Small intestine (tissue), 16 donors: ENCODE measurements at places on chromosomes 3 and 15. TPM values are rescaled to one million over a fixed set of nuclear protein-coding genes. Genes with fewer than 3 reads are reported as not detected.
A peak's percentile ranks its signal among the peaks of the same experiment; 100 is the strongest.

DNA sequence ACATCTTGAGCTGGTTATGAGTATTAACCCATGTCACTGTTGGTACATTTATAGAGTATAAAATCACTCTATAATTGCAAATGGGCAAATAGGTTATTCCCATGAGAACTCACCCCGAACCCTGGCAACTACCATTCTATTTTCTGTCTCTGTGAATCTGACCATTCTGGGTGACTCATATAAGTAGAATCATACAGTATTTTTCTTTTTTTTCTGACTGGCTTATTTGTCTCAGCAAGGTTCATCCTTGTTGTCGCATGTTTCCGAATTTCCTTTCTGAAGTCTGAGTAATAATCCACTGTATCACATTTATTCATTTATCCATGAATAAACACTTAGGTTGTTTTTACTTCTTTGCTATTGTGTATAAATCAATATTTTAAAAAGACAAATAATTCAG, 59.9 kb upstream of the CHRM5 start:
- no peak for DNase-seq

GRCh38 chr3:193982258-193982659, 153.7 kb upstream of the HES1 start:
- DNase-seq: no peak

- no peak for DNase-seq
These were observed 217.0 kb downstream of the PDCD6IP start for GRCh38 chr3:34015204-34016142.

DNA sequence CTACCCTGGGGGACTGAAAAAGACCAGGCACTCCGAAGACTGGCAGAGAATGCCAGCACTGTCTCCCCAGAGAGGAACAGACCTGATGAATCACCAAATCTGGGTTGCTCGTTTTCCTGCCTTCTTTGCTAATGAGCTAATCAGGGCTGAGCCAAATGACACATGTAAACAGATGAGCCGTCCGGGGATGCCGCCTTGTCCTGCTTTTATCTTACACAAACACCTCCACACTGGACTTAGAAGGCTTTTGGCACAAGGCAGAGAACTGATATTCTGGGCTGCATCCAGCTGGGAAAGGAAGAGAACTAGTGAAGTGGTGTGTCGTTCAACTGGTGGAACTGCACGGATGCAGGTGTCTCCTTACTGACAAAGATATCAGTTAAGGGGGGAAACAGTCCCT, 88.1 kb downstream of the MECOM start:
- DNase-seq: no peak

DNA sequence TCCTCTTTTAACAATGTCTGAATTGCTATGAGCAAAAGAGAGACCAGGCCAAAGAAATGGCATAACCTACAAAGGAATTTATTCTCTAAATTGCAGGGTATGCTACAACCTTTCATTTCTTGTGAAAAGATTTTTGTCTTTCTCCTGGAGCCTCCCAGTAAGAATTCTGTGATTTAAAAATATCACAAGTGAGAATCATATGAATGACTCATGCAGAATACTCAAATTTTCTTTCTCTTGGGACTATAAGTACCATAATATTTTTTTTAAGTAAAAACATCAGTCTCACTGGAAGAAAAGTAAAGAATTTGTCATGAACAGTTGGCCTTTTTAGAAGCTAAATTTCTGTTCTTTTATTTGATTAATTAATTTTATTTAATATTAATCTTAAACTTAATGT, 26.3 kb downstream of the SYNPR start:
- no peak for DNase-seq

DNA sequence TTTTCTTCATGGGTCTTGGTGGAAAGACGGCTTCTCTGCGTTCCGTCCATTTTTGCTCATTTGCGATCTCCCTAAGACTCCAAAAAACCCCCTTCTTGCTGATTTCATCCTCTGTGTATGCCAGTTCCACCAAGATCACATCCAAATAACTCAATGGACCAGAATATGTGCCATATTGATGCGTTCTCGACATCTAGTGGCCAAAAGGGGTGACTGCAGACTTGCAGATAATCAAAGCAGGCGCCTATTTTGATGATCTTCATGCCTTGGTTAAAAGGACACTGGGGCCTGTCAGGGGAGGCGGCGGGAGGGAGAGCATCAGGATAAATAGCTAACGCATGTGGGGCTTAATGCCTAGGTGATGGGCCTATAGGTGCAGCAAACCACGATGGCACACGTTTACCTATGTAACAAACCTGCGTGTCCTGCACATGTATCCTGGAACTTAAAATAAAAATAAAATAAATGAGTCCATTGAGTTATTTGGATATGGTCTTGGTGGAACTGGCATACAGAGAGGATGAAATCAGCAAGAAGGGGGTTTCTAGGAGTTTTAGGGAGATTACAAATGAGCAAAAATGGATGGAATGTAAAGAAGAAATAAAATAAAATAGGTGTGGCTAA, 104.2 kb upstream of the RAD18 start:
- peak; percentile 61 for DNase-seq

DNA sequence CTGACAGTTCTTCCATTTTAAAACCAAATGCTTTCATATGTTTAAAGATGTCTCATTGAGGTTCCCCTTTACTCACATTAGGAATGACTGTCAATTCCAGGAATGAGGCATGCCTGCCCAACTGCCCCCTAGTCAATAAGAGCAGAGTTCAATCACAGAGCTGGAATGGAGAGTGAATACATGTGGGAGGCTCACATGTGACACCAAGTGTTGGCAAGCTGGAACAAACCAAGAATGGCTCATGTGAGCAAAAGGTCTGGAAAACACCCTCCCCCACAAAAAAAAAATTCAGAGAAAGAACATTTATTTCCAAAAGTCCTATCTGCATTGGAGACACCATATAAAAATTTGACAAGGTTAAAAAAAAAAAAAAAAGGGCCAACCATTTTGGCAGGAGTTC, 3.7 kb downstream of the PBRM1 start:
- peak; percentile 44 for DNase-seq

GRCh38 chr3:3227640-3228039, 48.1 kb upstream of the CRBN start:
- no peak for DNase-seq

DNA sequence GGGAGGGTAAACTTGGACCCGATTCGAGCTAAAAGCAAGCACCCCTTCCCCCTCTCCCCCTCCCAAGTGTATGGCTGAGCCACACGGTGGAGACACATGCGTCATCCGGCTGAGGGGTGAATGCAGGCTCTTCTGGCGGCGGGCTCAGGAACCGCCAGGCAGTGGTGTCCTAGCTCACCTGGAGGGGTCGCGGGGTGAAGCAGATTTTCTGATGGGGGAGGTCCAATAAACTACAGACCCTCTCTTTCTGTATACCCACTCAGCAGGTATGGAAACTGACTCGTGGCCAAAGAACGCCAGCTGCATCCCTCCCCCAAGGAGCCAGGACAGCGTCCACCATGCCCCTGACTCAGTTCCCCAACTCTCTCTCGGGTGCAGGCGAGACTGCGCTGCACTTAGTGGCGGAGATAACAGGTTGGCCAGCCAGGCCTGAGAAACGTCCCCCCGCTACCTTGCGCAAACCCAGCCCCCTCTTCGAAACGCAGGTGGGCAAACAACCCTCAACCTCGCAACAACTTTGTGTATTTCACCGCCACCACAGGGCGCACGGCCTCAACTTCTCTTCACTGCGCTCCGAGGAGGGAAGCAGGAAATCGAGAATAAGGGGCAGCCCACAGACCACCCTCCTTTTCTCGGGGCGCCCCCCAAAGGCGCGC, 1.3 kb downstream of the MAGI1 start:
- peak; percentile 78 for DNase-seq

GRCh38 chr3:166783206-166783605, 596.9 kb downstream of the ZBBX start:
- no peak for DNase-seq

GRCh38 chr3:180184816-180185215, 148.1 kb upstream of the PEX5L start:
- DNase-seq: no peak

DNA sequence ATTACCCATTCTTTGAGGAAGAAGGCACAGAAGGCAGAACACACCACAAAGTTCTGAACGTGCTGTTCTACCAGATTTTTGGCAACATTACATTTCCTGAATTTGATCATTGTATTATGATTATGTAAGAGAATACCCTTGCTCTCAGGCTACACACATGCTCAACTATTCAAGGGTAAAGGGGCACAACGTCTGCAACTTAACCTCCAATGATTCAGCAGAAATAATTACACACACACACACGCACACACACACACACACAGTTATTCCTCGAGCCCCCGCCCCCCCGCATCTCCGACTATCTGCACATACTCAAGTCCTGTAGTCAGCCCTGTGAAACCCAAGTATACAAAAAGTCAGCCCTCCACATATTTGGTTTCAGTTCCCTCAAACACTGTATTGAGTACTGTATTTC, 26.8 kb downstream of the RPN1 start:
- no peak for DNase-seq

GRCh38 chr3:62587169-62587568, 213.8 kb upstream of the FEZF2 start:
- no peak for DNase-seq

DNA sequence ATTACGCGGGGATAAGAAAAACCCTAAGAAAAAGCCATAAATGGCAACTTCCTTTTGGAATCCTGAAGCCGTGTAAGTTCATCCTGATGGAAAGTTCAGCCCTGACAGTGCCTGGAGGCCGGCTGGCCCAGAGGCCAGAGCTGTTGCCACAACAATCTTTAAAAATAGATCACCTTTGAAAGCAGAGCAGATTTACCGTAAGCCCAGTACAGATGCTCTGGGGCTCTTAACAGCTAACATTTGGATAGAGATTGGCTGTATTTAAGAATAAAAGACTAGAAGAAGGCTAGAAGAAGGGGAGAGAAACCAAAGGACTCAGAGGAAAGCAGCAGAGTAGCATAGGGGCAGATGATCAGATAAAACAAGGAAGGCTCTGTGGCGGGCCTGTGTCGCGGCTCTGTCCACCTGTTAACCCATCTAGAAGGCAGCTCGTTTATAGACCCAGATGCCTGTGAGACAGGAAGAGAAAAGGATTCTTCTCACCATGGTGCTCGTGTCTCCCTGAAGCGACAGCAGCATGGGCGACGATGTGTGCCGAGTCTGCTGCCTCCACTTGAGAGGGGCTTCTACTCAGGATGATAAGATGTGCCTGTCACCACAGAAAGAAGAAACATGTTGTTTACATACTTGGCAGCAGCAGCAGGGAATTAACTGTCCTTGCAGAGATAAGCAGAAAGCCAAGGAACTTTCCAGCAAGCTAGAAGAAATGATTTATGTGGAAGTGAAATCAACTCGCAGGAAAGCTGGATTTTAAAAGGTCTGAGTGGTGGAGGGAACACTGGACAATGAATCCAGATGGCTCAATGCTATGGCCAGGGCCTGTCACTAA, 69.9 kb downstream of the SYNM start:
- no peak for DNase-seq

DNA sequence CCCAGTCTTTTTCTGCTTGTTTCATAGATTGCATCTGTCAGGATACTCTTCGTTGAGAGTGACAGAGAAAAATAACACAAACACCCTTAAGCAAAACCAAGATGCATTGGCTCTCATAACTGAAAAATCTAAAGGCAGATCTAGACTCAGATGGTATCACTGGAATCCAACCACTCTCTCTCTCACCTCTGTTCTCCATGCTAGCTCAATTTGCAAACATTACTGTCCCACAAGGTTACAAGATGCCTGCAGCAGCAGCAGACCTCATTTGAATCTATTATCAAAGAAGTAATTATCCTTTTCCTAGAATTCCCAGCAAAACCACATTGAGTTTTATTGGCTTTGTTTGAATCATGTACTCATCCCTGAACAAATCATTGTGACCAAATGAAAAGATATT, 19.1 kb upstream of the PCOLCE2 start:
- DNase-seq: no peak

- no peak for DNase-seq
These were observed 221.8 kb upstream of the TPRG1 start for GRCh38 chr3:188949996-188950395.

DNA sequence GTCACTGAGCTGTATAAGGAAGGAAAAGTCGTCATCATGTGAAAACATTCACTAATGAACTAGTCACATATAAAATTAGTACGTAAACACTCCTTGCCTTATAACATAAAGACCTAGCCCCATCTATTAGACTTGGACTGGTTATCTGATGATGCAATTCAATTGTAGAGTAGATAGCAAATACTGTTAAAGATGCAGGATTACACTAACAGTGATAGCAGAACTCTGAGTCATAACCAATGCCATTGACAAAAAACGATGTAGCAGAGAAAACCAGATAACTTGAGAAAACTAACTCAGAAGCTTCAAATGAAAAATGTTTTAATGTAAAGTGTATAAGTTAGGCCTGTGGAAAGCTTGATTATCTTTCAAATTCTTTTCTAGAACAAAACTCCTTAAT, 132.2 kb downstream of the WDR72 start:
- no peak for DNase-seq

GRCh38 chr15:28456476-28457395, 76.0 kb downstream of the GOLGA8G start:
- peak; percentile 1 for DNase-seq

DNA sequence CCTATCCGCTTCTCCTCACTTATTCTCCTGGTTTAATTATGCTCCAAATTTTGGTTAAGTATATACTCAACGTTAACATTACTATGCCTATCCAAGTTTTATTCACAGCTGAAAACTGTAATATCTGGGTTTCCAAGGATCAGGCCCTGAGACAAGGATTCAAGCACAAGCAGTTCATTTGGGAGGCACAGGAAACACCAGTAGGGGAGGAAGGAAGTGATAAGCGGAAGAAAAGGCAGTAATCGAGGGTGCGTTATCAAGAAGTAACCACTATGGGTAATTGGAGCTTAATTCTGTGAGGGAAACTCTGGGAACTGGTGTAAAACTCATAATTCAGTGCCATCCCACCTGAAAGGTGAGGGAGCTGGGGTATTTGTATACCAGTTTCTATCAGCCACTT, 120.3 kb downstream of the KCNAB1 start:
- no peak for DNase-seq

GRCh38 chr15:51629612-51630011, 7.0 kb upstream of the DMXL2 start:
- no peak for DNase-seq

GRCh38 chr3:141459008-141459407, 27.8 kb upstream of the RASA2 start:
- DNase-seq: no peak

TIMP4 gene
- 3.8 TPM for polyA plus RNA-seq

CCR9 gene
- 1.1 TPM for polyA plus RNA-seq

SAMMSON gene
- not detected for polyA plus RNA-seq

ILDR1 gene
- 5.1 TPM for polyA plus RNA-seq

CPLX3 gene
- not detected for polyA plus RNA-seq

XCR1 gene
- not detected for polyA plus RNA-seq

CFAP161 gene
- polyA plus RNA-seq: not detected

ZPLD1 gene
- 0.43 TPM for polyA plus RNA-seq

FOXB1 gene
- polyA plus RNA-seq: not detected

LNP1 gene
- polyA plus RNA-seq: 2.5 TPM

CIAO2A gene
- polyA plus RNA-seq: 206 TPM

TRPC1 gene
- polyA plus RNA-seq: 1.7 TPM

LRRC3B gene
- polyA plus RNA-seq: 0.13 TPM

SSUH2 gene
- 45.2 TPM for polyA plus RNA-seq

SQOR gene
- 59.1 TPM for polyA plus RNA-seq

RNU5B-1 gene
- not detected for polyA plus RNA-seq
